ENCODE measurements at places on chromosomes 12 and 14.

DNA sequence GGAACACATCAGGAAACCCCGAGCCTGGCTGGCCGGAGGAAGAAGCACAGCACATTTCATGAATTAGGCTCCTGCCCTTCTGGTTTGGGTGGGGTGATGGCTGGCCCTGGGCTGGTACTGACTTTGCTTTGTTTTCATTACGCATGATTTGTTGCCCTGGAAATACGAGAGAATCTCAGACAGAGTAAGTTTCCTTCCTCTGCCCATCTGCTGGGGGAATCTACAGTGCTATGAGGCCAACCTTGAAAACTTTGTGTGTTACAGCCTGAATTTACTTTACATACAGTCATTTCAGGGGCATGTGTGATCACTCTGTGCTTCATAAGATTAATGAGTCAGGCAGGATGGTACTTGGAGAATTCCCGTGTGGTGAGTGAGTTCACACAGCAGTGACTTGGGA lies 20.5 kb upstream of the SLC5A8 start:
- DNase-seq: no peak

DNA sequence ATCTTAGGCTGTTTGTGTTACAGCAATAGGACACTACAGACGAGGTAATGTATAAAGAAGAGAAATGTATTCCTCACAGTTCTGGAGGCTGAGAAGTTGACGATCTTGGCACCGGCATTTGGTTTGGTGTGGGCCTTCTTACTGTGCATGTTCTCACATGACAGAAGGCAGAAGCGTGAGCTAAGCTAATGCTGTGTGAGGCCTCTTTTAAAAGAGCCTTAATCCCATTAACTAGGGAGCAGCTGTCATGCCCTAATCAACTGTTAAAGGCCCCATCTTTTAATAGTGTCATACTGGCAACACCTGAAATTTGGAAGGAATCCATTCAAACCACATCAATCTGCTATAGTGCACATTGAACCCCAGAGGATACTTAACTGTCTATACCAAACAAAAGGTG lies 992.9 kb downstream of the GALC start:
- DNase-seq: no peak

DNA sequence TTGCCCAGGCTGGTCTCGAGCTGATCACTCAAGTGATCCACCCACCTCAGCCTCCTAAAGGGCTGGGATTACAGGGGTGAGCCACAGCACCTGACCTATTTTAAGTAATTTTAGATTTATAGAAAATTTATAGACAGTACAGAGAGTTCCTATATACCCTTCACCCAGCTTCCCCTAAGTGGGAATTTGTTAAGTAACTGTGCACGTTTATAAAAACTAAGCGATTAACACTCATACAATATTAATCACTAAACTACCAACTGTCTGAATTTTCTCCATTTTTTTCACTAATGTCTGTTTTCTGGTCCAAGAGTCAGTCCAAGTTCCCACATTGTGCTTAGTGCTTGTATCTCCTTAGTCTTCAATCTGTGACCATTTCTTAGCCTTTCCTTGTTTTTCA lies 5.5 kb downstream of the IL31 start:
- DNase-seq: no peak

GRCh38 chr14:66288511-66288910 lies 197.7 kb upstream of the CCDC196 start:
- no peak for DNase-seq

GRCh38 chr12:100908501-100908900 lies 113.9 kb downstream of the ANO4 start:
- no peak for DNase-seq

All from lower leg skin (tissue), 4 donors.